LNCaP clone FGC (cell line): ENCODE measurements at places on chromosomes 3 and 15.

DNA sequence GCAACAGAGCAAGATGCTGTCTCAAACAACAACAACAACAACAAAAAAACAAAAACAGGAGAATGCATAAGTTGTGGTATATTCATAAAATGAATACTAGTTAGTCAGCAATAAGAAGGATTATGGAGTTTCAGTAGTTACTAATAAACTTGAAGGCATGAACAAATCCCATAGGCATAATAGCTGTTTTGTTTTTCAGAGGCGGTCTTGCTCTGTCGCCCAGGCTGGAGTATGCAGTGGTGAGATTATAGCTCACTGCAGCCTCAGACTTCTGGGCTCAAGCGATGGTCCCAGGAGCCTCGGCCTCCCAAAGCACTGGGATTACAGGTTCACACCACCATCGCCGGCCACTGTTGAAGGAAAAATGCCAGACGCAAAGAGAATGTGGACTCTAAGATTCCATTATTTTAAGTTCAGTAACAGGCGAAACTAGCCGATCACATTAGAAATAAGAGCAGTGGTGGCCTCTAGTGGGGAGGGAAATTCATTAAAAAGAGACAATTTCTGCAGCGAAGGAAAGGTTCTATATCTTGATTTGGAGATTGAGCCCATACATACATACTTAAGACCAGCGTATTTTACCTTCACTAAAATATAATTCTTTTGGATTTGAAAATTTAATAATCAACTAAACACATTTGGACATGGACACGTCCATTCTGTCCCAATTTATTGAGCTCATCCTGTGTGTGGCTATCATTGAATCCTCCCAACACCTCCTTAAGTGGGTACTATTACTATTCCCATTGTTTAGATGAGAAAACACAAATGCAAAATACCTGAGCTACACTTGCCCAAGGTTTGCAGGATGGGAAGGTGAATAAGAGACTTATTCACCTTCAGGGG, 27.4 kb upstream of the HDAC11 start:
- DNase-seq, result peak; percentile 18

DNA sequence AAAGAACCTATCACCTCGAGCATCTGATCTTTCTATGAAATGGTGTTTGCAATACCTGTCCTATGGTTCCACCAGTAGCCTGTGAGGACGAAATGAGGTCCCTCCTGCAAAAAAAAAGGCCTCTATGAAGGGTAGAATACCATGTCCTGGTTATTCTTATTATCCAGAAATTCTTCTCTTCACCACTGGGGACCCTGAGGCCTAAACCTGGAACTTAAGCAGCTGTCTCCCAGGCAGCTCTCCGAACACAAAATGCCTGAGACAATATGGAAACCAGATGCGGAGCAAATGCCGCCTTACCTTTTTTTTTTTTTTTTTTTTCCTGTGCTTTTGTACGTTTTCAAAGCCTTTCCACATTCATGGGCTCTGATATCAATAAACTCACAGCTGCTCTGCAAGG, 62.1 kb upstream of the WNT5A start:
- DNase-seq, result no peak

DNA sequence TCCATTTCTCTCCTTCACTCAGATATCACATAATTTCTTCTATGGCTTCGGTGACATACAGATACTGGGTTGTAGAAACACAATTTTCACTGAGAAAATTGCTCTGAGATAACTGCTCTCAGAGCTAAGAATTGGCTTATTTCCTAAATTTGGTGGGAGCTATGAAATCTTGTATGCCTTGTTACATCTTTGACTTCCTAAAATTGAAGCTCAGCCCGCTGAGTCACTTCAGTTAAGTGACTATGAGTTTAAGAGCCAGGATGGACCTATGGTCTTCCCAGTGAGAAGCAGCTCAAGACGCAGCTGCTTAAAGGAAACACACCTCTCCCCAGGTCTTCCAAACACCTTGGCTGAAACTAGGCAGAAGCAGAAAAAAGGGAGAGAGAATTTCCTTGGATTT, 56.4 kb downstream of the EFHB start:
- DNase-seq, result no peak

DNA sequence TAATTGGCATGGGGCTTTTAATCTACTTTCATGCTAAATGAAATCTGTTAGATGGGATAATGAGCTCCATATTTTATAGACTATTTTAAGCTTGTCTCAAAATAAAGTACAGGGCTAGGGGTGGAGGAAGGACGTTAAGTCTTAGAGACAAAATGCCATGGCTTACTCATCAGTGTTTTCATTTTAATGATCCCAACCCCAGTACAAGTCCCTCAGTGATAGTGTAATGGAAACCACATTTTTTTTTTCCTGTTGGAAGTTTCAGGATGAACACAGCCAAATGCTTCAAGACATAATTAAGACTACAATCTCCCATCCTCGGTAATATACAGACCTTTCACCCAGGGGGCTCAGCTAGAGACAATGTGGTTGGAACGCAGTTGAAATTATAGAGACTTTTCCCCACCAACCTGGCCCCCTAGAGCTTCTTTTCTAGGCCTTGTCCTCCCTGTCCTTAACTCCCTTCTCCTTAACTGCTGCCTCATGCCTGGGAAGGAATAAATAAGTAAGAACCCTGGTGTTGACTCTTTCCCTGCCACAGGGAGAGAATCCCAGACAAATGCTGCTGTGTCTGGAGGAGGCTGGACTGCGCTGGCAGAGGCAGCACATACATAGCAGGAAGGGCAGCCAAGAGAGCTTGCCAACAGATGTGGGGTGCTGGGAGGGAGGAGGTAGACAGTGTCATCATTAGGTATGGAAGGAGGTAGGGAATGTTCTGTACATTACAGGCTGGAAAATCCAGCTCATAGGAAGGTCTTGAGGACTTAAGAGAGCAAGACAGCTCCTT, 115.4 kb upstream of the ROPN1 start:
- peak; percentile 22 for DNase-seq

DNA sequence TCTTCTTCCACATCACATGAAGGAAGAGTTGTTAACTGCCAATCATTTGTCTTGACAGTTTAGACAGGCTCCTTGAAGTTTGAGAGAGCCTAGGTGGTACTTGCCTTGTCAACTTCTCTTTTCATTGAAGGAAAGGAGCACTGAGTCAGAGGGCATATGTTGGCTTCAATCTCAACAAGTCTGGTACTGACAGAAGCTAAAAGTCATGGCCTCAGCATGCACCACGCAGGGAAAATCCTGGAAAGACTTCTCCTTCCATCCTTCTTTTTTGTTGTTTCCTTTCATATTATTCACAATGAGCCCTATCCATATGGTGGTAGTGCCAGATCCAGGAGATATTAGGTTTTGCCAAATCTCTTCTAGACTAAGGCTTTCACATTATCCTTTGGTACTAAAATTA, 1272.5 kb downstream of the ROBO1 start:
- DNase-seq, result no peak

GRCh38 chr3:35651426-35651825, 12.1 kb downstream of the ARPP21 start:
- DNase-seq, result no peak

DNA sequence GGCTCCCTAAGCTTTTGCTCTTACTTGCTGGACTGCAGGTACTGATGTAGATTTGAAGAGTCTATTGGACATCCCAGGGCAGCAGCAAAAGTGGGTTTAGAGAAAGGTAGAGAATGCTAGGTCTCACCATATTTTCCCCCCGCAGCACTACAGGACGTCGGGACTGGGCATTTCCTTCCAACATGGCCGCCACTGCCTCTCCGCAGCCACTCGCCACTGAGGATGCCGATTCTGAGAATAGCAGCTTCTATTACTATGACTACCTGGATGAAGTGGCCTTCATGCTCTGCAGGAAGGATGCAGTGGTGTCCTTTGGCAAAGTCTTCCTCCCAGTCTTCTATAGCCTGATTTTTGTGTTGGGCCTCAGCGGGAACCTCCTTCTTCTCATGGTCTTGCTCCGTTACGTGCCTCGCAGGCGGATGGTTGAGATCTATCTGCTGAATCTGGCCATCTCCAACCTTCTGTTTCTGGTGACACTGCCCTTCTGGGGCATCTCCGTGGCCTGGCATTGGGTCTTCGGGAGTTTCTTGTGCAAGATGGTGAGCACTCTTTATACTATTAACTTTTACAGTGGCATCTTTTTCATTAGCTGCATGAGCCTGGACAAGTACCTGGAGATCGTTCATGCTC, 11.2 kb downstream of the CYP8B1 start:
- DNase-seq, result no peak

DNA sequence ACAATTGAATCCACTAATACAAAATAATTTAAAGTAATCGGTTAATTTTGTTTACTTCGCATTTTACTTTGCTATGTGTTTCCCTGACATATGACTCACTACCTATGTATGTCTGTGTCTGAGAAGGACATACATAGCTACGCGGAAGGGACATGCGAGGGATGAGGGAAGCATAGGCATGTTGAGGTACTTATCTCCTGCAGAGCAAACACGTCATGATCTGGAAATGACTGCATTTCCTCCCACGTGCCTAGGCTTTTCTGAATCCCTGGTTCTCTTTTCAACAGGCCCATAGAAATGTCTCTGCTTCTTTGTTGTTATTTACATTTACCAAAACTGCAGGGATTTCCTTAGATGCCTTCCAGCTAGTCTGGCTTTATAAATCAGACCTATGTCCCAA, 27.5 kb downstream of the ALCAM start:
- DNase-seq, result no peak

DNA sequence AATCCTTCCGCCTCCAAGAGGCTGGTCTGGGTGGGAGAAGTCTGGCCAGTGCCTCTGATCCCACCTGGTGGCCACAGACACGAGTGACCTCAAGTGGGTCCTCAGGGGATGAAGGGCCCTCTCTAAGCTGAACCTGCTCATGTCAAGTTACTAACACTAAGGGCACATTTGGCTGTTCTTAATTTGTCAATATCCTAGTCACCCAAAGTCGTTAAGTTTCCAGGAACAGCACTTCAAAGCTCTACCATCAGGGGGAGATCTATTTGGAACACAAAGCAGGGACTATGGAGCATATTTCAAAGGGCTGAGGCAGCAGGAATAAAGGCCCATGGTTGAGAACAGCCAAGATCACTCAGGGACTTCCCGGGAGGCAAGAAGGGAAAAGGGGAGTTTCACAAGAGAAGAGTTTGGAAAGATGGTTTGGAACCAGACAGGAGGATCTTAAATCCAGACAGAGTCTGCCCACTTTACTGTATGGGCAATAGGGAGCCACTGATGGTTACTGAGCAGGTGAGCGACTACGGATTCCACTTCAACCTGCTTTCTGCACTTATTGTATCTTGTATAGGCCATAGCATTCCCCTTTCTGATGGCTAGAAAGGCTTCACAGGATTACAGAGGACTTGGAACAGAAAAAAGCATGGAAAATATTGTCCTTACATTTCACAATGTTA, 13.7 kb downstream of the OXTR start:
- no peak for DNase-seq

DNA sequence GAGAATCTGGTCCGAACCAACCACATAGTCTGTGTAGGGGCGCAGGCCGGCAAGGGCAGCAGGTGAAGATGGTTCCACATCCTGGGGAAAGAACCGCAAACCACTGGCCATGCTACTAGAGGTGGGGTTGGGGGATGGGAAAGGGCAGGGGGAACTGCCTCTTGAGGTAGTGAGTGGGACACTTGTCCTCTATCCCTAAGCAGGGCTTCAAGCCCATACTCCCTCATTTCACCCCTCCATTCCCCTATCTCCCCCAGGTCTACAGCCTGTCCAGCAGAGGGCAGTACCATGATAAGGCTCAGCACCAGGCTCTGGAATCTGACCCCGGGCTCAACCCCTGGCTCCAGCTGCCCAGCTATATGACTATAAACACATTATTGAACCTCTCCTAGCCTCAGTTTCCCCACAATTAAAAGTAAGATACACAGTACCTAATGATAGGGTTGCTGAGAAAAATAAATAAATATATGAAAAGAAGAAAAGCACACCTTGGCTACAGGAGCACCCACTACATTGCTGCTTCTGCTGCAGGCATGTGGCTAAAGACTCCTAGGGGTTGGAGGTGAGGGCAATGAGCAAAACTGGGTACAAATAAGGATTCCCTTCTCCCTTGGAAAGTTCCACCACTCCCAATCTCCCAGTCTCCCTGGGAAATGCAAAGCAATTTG, 6.3 kb downstream of the GORASP1 start:
- DNase-seq, result no peak

GRCh38 chr3:153250446-153250845, 88.4 kb downstream of the RAP2B start:
- DNase-seq, result no peak

GRCh38 chr3:139396707-139397106, 7.3 kb upstream of the COPB2 start:
- DNase-seq, result no peak

GRCh38 chr15:85475317-85475701, 94.9 kb downstream of the AKAP13 start:
- no peak for DNase-seq

DNA sequence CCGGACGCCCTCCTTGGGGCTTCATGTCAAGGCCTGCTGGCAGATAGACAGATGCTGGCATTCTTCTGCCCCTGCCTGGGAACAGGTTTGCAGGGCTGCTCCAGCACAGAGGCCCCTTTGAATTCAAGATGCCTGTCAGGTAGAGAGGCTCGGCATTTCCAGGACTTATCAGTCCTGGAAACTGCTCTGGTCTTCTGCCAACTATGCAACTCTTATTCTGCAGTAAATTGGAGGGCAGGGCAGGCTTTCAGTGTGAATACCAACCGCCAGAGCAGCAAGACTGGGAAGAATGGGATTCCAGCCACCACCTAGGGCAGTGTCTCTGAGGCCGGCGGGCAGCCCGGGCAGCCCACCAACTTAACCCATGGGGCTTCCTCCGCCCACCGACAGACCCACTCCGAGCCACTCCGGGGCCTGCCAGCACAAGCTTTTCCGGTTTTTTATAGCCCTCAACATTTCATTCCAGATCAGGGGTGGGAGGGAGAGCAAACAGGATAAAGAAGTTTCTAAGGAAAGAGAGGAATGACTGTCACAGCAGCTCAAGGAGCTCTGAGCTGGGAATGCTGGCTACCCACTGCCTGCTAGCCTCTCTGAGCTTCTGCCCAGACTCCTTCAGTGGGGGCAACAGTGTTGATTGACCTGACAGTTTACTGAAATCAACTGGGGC, 140.9 kb downstream of the NTRK3 start:
- DNase-seq, result no peak

GRCh38 chr3:138899351-138899991, 47.5 kb downstream of the FOXL2 start:
- no peak for DNase-seq

DNA sequence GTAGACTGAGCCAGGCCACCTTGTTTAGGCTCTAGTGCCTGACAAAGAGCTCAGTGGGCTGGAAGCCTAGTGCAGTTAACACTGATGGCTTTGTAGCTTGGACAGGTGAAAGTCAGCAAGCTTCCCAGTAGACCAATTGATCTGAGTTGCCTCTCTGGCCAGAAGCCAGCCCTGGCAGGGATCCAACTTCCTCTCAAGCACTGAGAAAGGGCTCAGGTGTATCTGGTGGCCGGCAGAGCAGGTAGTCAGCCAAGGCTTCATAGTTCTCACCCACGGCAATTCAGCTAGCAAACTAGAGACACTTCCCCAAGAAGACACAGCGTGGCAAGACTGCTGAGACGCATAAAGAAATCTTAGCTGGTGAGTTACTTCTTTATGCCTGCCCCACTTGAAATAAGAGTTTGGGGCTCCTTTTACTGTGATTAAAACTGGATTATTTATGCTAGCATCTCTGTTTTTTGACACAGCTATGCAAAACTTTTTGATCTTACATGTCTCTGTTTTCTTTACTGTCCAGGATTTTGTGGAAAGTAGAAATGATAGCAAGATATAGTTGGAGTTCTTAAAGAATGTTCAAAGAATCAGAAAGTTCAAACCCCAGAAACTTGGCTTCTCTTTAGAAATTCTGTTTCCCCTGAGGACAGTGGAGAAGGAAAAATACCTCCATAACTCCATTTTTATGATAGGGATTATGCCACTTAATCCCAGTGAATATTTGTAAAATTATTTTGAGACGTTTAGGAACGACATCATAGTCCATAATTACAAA, 8.4 kb upstream of the CA12 start:
- DNase-seq, result peak; percentile 78
